GM19239 (cell line): ENCODE measurements at places on chromosomes 5 and 9.

- DNase-seq = no peak
Observed at GRCh38 chr5:159469496-159470372, 139.4 kb upstream of the IL12B start.

GRCh38 chr5:83034036-83034435, 43.2 kb downstream of the TMEM167A start:
- DNase-seq = no peak

- no peak for DNase-seq
Observed at GRCh38 chr5:178483620-178484019, 106.6 kb downstream of the COL23A1 start.

- no peak for DNase-seq
Observed at GRCh38 chr5:151406322-151406947, 41.0 kb upstream of the SLC36A1 start.

GRCh38 chr5:153480401-153480800, 10.1 kb upstream of the GRIA1 start:
- DNase-seq = peak; percentile 31

DNA sequence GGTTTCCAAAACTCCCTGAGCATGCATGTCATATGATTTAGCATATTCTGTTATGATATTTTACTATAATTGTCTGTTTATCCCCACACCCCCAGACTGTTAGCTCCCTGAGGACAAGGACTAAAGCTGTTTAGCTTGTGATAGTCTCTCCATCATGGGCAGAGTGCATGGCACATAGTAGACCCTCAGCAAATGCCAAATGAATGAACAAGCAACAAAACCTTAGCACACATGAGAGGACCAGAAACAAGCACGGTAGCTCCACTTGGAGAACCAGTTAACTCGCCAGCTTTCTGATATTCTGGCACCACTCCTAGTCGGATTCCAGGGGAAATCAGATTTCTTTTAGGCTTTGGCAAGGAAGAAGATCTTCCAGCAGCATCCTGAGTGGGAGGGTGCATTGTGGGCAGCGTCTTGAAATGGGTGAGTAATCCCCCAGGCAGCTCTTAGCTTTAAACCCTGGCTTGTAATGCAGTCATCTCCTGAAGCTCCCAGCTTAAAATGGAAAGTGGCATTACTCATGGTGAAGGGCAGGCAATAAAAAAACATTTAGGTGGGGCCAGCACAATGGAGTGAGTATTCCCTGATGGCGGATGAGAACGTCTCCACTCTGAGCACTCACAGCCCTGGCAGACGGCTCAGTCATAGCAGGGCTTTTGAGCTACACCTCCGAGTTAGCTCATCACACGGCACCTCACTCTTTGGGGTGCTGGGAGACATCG, 41.1 kb downstream of the FGF1 start:
- DNase-seq = no peak

DNA sequence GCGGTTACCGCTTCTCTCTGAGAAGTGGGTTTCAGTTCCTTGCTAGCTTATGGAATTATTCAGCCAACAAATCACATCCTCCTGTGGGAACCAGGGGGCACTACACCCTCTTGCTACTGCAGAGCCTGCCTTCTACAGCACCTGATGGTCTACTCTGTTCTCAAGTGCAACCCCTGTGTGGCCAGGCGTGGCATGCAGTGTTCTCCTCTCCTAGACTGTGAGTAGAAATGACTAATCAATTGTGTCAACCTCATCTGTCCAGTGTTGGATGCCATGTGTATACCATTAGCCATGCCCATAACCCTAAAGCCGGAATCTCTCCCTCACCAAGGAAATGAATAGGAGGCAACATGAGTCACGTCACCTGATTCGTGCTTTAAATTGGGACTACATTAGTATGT, 117.2 kb upstream of the LIFR start:
- DNase-seq = no peak

GRCh38 chr5:31638345-31638744, 586 bp upstream of the PDZD2 start:
- no peak for DNase-seq

- no peak for DNase-seq
Observed at GRCh38 chr5:26553079-26553478, 485.3 kb downstream of the CDH9 start.

- DNase-seq = no peak
Observed at GRCh38 chr5:103891151-103891550, 328.6 kb upstream of the NUDT12 start.

DNA sequence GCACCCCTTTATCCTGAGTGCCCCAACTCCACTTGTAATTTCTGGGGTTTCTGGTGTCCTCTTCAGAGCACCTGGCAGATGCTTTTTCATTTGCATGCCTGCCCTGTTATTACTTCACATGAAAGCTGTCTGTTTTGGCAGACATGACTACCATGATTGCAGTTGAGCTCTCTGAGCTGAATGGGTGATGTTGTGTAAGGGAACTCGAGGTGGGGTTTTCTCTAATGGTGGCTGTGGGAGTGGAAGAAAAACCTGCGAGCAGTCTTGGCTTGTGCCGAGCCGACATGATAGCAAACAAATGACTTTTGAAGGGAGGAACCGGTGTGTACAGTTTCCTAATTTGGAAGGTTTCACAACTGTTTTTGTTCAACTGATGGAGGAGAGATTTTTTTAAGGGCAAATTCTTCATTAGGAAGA, 196.2 kb downstream of the AOPEP start:
- DNase-seq = no peak

DNA sequence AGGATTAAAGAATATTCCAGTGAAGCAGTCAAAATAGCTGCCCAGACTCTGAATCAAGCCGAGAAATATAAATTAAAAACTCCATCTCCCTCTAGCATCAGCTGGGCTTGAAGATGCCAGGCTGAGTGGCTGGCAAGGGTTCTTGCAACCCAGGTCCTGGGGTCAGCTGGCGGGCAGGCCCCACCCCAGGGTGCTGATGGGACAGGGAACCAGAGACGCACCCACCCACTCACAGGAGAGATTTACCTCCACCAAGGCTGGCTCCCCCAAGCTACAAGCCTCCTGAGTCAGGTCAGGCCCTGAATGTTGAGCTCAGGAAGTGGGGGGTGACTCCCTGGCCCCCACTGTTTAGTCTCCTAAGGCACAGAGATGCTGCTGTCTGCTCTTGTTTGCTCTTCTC, 83.9 kb upstream of the HSPA9 start:
- no peak for DNase-seq

DNA sequence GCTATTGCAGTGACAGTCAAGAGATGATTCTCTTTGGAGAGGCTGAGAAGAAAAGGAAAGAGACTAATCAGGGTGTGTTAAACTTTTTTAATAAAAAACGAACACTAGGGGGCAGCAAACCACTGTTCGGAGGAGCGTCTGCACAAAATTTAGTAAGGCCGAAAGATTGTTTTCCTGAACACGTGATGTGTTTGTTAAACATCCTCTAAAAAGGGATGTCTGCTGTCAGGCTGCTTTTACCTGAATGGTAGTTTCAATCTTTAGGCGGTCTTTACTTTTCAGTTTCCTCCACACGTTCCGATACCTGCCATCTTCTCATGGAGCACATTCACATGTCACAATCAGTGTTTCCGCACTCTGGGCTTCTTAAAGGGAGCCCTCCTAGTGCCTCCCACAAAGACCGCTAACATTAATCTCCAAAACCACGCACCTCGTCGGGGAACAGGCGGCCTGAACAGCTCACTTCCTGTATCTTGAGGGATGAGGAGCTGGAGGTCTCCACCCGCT, 125.2 kb downstream of the GPBP1 start:
- DNase-seq = peak; percentile 13

DNA sequence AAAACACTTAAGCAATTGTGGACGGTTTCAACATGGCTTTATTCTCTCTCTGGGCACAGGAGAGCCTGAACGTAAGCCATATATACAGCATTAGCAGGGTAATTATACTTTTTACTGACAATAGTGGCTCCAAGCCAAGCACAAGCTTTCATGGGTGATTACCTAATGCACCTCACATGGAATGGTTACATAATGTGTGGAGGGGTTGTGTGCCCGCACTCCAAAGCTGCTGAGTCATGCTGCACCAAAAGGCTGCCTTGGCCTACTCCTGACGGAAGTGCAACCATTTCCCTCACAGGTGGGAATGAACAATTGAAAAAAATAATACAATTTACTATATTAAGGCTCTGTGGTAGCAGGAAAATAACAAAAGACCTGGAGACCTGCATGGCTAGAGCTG, 86.5 kb upstream of the ATP10B start:
- DNase-seq = no peak

- DNase-seq = no peak
Observed at GRCh38 chr5:104352954-104353353, 790.4 kb upstream of the NUDT12 start.
